H9 (cell line): ENCODE measurements at places on chromosomes 3 and 15.

- DNase-seq, result no peak
Measured at GRCh38 chr3:159734681-159735080, 254.0 kb upstream of the IL12A start.

GRCh38 chr3:57596495-57597126, 533 bp downstream of the ARF4 start:
- peak; percentile 64 for DNase-seq

GRCh38 chr15:57591237-57591821, 375 bp upstream of the MYZAP start:
- no peak for DNase-seq

DNA sequence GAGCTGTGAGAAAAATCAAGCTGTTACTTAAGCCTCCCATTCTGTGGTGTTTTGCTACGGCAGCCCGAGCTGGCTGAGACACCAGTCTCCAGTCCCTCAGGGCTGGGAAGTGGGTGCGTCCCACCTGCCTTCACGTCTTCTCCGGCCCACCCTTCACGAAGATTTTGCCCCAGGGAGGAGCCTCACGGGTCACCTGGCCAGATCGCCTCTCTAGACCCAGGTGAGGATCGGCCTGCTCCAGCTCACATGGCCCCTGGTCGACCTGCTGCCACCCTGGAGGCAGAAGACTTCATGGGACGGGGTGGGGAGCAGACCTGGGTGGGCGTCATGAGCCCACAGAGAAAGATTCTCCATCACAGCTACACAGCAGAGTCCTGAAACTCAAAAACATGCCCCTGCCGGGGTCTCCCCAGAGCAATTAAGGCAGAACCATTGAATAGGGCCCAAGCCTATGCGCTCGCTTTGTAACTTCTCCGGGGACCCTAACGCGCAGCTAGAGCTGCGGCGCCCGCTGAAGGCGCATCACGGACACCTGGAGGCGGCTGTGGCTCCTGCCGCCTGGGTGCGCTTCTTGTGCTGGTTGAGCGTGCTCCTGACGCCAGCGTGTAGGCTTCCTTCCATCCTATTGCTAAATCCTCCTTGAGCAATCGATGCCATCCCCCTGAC, 92.6 kb upstream of the ALDH1A3 start:
- no peak for DNase-seq

DNA sequence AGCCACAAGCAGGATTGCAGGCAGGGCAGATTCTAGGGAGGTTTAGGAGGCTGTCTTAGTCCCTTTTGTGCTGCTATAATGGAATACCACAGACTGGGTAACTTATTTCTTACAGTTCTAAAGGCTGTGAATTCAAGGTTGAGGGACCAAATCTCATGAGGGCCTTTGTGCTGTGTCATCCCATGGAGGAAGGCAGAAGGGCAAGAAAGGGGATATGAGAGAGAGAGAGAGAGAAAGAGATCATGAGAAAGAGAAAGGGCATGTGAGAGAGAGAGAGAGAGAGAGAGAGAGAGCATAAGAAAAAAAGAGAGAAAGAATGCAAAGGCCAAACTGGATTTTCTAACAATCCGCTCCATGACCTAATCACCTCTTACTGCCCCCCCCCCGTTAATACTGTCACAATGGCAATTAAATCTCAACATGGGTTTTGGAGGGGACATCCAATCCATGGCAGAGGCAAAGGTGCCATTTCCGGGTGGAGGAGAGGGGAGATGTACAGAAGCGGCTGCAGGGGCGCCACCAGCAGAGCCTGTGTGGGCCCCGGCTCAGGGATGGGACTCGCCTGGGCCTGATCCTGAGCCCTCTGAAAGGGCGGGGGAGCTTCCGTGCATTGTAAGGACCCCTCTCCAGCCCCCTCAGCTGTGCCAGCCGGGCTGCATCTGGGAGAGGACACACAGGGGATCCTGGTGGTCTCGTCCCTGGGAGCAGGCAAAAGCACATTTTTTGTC, 20.5 kb downstream of the MRPS11 start:
- no peak for DNase-seq

GRCh38 chr3:195768414-195768813, 43.3 kb downstream of the MUC4 start:
- no peak for DNase-seq

- no peak for DNase-seq
Measured at GRCh38 chr3:39082666-39083313, 24.6 kb downstream of the GORASP1 start.

GRCh38 chr15:52427804-52428203, 100.9 kb downstream of the MYO5A start:
- DNase-seq, result no peak

DNA sequence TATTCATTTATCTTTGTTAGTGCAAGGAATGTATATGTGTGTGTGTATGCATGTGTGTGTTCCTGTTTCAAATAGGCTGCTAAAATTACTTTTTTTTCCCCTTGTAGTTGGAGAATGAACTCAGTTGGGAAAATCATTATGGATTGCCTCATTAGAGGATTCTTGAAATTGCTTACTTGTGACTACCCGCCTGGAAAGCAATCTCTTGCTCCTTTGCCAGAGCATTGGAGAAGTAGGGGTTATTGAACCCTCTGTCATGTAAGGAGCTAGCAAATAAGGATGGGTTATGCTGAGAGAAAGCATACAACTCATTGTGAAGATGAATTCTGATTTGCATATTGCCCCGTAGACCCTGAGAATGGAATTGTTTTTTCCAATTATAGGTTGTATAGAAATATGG, 474.5 kb downstream of the CADM2 start:
- no peak for DNase-seq

GRCh38 chr15:43410572-43411214, 39.8 kb downstream of the TUBGCP4 start:
- no peak for DNase-seq

GRCh38 chr3:134013280-134013679, 16.4 kb downstream of the SLCO2A1 start:
- no peak for DNase-seq

GRCh38 chr15:74816624-74817369, 4.2 kb downstream of the LMAN1L start:
- no peak for DNase-seq

- no peak for DNase-seq
Measured at GRCh38 chr15:40198355-40199085, 37.7 kb downstream of the BUB1B start.

GRCh38 chr3:2851361-2851760, 258.8 kb downstream of the IL5RA start:
- DNase-seq, result no peak

DNA sequence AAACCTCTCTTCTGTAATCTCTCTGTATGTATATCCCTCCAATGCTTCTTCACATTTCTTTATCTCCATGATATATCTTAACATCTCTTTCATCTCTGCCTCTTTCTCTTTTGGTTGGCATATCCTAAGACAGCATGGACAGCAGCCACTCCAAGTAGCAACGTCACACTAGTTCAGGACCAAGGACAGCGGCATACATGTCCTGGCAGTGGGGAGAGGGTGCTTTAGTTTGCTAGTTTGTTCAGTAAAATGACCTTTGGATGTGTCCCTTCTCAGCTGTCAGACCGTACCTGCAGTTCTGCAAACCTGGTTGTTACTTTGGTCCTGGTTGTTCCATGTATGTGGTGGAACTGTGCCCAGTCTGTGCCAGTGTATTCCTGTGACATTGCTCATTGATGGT, 225.6 kb upstream of the ROPN1 start:
- peak; percentile 71 for DNase-seq
